Activated CD8-positive, alpha-beta memory T cell treated with anti-CD3 and anti-CD28 coated beads, Interleukin-2, amount 10 ng/mL, durations not matched to agents 7 days and 5 days (primary cell): ENCODE measurements at places on chromosomes 1 and 21.

DNA sequence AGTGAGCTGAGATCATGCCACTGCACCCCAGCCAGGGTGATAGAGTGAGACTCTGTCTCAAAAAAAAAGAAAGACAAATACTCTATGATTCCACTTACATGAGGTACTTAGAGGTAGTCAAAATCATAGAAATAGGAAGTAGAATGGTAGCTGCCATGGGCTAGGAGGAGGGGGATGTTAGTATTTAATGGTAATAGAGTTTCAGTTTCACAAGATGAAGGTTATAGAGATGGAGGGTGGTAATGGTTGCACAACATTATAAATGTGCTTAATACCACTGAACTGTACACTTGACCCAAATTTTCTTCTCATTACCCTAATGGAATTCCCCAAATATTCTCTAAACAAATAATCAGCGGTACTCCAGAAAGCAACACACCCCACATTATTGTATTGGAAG is 12.8 kb downstream of the EIF2B3 start:
- DNase-seq: no peak

DNA sequence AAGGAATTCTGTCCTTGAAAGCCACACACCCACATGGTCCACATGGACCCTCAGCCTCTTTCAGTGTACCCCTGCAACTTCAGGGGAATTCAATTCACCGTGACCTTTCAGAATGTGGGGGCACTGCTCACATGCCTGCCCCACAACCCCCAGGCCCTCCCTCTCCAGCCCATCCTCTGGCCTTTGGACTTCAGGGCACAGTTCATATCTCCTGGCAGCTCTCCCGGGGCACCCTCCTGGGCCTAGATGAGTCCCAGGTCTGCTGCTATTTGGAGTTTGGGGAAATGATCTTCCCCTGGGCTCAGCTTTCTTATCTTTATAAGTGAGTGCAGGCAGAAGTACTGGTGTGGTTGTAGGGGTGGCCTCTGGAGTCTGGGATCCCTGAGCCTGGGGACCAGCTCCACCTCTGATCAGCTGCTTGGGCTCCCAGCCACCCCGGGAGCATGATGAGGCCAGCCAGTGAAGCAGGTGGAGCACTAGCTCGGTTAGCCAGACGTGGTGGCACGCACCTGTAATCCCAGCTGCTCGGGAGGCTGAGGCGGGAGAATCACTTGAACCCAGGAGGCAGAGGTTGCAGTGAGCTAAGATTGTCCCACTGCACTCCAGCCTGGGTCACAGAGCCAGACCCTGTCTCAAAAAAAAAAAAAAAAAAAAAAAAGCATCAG is 15.8 kb downstream of the C1orf167 start:
- DNase-seq: no peak

GRCh38 chr1:247164694-247165093 is 7.1 kb downstream of the ZNF124 start:
- DNase-seq: no peak

DNA sequence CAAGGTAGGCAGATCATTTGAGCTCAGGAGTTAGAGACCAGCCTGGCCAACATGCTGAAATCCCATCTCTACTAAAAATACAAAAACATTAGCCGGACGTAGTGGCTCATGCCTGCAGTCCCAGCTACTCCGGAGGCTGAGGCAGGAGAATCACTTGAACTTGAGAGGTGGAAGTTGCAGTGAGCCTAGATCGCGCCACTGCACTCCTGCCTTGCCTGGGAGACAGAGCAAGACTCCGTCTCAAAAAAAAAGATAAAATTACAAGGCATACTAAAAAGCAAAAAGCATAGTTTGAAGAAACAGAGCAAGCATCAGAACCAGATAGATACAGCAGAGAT is 61.2 kb upstream of the CDC42BPA start:
- DNase-seq: no peak

- peak; percentile 50 for DNase-seq
Measured at GRCh38 chr1:44707959-44708831, 22.8 kb downstream of the RNU5D-1 start.

DNA sequence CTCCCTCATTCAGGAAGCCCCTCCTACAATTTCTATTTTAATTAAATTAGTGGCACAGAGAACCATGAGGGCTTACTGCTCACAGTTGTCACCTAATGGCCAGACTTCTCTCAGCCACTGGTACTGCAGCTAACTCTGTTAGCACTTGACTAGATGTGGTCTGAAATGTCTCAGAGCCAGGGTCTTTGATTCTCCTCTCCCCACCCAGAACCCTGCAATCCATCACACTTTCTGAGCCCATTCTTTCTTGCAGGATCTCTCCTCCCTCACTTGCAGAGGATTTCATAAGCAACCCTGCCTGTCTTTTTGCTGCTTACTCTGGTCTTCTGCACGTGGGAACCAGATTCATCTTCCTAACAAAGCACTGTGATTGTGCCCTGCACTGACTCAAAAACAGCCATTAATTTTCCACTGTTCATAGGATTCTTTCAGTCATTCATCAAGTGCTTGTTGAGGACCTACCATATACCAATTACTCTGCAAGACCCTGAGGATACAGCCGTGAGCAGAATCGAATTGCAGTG is 108.4 kb downstream of the EDEM3 start:
- no peak for DNase-seq

DNA sequence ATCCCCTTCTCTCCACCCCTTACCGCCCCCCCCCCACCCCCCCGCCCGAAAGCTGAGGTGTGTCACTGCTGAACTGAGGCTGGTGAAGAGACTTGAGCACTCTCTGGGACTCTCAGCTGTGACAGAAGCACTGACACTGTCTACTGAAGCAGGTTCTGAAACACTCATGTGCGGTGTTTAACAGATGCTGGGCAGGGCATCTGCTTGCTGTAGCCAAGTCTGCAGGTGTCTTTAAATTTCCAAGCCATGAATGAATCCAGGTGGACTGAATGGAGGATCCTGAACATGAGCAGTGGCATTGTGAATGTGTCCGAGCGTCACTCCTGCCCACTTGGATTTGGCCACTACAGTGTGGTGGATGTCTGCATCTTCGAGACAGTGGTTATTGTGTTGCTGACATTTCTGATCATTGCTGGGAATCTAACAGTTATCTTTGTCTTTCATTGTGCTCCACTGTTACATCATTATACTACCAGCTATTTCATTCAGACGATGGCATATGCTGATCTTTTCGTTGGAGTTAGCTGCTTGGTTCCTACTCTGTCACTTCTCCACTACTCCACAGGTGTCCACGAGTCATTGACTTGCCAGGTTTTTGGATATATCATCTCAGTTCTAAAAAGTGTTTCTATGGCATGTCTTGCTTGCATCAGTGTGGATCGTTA is at the start of gene GPR52:
TSS of gene GPR52 (plus strand) at position 99 of the 665 bp plus-strand sequence. CDS start at position 247, 148 bp downstream.
- no peak for DNase-seq

DNA sequence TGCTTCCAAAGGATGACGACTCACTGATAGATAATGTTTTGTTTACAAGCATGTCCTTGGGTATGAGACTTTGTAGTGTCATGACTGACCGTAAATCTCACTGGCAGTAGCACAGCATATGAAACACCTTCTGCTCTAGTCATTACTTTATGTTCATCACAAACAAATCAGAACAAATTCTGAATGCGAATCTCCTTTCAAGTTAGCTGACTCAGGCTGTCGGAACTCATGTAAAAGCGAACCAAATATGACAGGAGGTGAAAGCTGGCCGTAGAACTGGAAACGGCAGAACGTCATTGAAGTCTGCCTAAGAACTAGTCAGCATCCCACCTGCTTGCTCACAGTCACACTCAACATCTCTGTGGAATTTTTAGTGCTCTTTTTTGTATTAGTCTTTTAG is 143.9 kb downstream of the RGS7 start:
- DNase-seq: no peak

DNA sequence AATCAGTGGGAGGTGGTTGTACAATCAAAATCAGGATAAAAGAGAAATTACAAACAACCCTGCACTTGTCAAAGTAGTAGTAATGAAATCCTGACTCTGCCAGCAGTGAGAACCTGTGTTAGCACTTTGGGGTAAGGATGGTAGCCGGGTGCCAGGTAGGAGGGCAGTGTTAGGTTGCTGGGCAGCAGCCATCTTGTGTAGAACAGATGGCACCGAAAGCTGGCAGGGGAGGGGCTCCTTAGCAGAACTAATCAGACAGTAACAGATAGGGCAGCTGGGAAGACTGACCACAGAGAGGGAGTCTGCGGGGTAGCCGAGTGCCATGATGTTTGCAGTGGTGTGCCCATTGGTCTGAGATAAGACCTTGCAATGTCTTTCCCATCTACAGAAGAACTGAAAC is 137.3 kb downstream of the SDCCAG8 start:
- no peak for DNase-seq

- DNase-seq: no peak
Measured at GRCh38 chr21:37702241-37702640, 214.0 kb downstream of the KCNJ6 start.

DNA sequence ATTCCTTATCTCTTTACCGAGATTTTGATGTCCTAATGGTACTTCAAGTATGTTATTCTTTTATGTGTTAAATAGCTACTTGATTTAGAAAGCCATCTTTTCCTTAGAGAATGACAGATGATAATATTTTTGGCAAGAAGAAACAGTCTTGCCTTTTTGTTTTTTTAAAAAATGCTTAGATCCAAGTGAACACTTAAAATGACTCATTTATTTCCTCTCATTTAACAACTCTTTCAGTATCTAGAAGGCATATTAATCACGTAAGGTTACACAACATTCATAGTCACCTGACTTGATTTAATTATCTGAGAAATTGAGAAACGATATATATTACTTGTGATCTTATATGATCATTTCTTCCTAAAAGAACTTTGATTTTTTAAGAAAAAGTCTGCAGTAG is 52.4 kb downstream of the SUCO start:
- no peak for DNase-seq

DNA sequence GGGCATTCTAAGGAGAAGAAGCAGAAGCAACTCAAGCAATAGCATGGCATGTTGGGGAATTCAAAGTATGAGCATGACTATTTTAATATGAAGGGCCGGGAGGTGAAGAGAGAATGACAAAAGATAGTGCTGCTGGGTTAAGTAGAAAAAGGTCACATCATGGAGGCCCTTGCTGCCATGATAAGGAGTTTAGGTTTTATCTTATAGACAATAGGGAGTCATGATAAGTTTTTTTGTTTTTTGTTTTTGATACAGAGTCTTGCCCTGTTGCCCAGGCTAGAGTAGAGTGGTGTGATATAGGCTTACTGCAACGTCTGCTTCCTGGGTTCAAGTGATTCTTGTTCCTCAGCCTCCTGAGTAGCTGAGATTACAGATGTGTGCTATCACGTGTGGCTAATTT is 3.1 kb downstream of the BNIPL start:
- DNase-seq: no peak

GRCh38 chr1:203300441-203301330 is 4.6 kb upstream of the BTG2 start:
- no peak for DNase-seq

GRCh38 chr1:7991504-7992440 is 30.3 kb downstream of the PARK7 start:
- DNase-seq: no peak

DNA sequence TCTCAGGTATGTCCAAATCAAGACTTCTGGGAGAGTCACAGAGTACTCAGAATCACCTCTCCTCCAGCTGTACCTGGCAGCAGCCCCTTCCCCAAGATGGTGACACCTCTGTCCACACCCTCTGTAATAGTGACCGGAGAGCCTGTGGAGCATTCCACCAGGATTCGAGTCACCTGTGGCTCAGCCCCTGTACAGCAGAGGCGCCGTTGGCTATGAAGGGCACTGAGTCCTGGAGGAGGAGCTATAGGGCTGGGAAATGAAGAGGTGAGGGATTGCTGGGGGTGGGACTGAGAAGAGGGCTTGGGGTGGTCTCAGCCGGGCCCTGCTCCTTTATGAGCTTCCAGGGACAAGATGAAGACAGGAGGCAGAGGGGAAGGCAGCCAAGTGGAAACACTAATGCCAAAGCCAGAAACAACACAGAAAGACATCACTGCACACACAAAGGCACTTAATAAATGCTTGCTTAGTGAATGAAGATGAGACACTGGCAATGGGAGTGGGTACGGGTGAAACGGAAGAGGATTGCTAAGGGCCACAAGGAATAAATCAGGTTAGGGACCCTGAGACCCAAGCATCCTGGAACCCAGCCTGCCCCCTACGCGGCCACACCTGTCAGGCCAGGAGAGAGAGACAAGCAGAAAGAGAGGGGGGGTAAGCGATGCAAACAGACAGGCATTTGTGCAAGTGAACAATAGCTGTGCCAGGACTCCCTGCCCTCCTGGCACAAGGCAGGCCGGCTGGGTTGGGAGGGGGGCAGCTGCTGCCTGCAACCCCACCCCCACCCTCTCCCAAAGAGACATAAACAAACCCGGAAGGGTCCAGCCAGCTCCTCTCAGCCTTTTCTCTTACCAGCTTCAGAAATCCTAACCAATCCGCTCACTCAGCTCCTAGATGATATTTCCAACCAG is 3.9 kb downstream of the ARHGEF2 start:
- DNase-seq: no peak

DNA sequence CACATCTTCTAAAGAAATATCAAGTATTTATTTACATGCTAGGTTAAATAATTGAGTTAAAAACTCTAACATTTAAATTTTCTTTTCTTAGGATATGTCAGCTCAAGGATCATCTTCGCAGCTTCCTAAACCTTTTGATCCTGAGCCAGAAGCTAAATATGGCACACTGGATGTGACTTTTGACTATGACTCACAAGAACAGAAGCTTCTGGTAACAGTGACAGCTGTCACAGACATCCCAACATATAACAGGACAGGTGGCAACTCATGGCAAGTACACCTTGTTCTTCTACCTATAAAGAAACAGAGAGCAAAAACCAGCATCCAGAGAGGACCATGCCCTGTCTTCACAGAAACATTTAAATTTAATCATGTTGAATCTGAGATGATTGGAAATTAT is 132.7 kb upstream of the SERTAD4 start:
- no peak for DNase-seq

- DNase-seq: no peak
Measured at GRCh38 chr1:209825591-209826434, 2.0 kb upstream of the UTP25 start.

DNA sequence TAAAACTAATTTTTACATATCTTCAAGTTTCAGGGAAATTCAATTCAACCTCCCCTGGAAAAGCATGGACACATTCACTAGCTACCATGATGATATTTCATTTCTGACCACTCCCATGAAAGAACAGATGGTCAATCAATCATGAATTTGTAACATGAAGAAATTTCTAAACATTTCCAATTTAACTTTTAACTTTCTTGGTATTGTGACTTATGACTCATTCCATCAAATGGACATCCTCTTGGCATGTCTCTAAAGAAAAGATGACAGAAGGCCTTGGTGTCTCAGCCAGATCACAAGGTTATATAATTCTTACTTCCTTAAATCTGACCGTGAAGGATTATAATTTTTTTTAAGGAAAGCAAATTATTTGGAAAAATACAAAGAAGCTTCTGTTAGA is 10.5 kb upstream of the MCOLN3 start:
- no peak for DNase-seq

DNA sequence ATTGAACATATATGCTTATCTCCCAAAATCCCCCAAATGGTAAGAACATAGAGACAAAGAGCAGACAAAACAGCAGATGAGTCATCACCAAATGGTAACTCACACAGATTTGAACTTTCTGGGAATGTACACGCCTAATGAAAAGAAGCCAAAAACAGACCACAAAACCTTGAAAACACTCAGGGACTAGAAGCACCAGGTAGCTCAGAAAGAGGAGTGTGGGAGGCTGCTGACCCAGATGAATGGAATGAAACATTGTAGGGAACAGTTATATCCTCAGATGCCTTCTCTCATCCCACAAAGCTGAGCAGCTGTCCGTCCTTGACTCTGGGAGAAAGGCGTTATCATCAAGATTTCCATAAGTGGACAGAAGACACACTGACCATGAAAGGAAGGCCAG is 307.0 kb upstream of the USP25 start:
- no peak for DNase-seq
